ENCODE measurements at places on chromosomes 3 and 15.

GRCh38 chr3:77933926-77934325 lies 894.0 kb downstream of the ROBO2 start:
- H3K4me3 ChIP-seq: no peak overlapping the region
- no peak for DNase-seq
- no peak overlapping the region for H3K27ac ChIP-seq
- H3K4me1 ChIP-seq: no peaks in the 10 kb centered on the region
- no peaks in the 10 kb centered on the region for H3K36me3 ChIP-seq

GRCh38 chr15:22811640-22812039 lies 25.2 kb downstream of the NIPA1 start:
- peaks cover 18% of the 10 kb centered on the region for H3K36me3 ChIP-seq
- H3K27ac ChIP-seq: no peak overlapping the region
- no peaks in the 10 kb centered on the region for H3K27me3 ChIP-seq
- peak; percentile 69 for DNase-seq

- H3K27me3 ChIP-seq: no peaks in the 10 kb centered on the region
- no peaks in the 10 kb centered on the region for H3K36me3 ChIP-seq
- no peak overlapping the region for H3K4me3 ChIP-seq
Measured at GRCh38 chr3:170622369-170623159, 36.7 kb upstream of the SLC7A14 start.

DNA sequence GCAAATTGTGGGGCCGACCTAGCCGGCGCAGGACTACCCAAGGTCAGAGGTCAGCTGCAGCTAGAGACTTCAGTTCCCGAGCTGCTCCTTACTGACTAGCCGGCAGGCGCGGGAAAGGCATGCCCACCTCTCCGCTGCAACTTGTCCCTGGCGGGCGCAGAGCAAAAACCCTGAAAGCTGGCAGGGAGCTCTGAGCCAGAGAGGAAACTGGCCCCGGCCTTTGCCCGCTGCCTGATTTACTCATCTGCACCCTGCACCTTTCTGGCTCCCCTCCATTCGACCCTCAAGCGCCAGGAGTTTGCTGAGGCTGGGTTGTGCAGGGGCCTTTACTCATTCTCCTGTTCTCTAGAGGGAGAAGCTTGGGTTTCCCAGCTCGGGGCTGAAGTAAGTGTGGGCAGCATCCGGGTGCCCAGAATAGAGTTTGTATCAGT lies 1.5 kb downstream of the ZIC4 start:
- H3K27me3 ChIP-seq: peaks cover 58% of the 10 kb centered on the region
- H3K36me3 ChIP-seq: no peaks in the 10 kb centered on the region
- no peak overlapping the region for H3K4me3 ChIP-seq
- H3K4me1 ChIP-seq: no peaks in the 10 kb centered on the region

- peak; percentile 79 for DNase-seq
- no peak overlapping the region for H3K4me3 ChIP-seq
Measured at GRCh38 chr3:156811089-156811862, 14.9 kb upstream of the LEKR1 start.

DNA sequence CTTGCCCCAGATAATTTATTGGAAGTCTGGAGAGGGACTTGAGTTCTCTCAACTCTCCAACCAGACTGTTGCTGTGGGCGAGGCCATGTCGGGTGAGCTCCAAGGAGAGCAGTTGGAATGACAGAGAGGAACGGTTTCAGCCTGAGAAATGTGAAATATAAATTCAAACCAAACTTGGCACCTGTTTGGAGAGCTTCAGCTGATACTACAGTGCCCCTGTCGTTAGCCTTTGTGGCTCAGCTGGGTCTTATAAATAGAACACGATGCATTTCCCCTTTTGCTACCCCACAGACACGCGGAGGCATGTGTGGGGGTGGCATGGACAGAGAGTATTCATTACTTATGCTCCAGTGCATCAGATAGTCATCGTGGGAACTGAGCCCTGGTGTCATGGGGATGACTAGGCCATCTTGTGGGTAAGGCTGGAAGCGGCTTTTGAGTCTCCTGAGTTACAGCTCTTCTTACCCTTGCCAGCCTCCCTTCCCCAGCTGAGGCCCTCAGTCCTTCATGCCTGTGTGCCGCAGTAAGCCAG lies 15.6 kb downstream of the SMAD3 start:
- no peak for DNase-seq
- H3K4me1 ChIP-seq: peaks cover 41% of the 10 kb centered on the region
- H3K27ac ChIP-seq: no peak overlapping the region
- no peaks in the 10 kb centered on the region for H3K27me3 ChIP-seq

- no peak for DNase-seq
- H3K27me3 ChIP-seq: no peaks in the 10 kb centered on the region
- no peaks in the 10 kb centered on the region for H3K36me3 ChIP-seq
Measured at GRCh38 chr3:131747466-131747865, 244.7 kb upstream of the MRPL3 start.

GRCh38 chr3:10558736-10559135 lies 53.4 kb upstream of the ATP2B2 start:
- H3K27ac ChIP-seq: no peak overlapping the region
- H3K27me3 ChIP-seq: no peaks in the 10 kb centered on the region
- DNase-seq: no peak
- H3K4me3 ChIP-seq: no peak overlapping the region

- no peak overlapping the region for H3K4me3 ChIP-seq
- no peaks in the 10 kb centered on the region for H3K36me3 ChIP-seq
- H3K27ac ChIP-seq: no peak overlapping the region
- DNase-seq: no peak
- H3K27me3 ChIP-seq: no peaks in the 10 kb centered on the region
Measured at GRCh38 chr3:146247911-146248310, 3.0 kb downstream of the PLSCR4 start.

DNA sequence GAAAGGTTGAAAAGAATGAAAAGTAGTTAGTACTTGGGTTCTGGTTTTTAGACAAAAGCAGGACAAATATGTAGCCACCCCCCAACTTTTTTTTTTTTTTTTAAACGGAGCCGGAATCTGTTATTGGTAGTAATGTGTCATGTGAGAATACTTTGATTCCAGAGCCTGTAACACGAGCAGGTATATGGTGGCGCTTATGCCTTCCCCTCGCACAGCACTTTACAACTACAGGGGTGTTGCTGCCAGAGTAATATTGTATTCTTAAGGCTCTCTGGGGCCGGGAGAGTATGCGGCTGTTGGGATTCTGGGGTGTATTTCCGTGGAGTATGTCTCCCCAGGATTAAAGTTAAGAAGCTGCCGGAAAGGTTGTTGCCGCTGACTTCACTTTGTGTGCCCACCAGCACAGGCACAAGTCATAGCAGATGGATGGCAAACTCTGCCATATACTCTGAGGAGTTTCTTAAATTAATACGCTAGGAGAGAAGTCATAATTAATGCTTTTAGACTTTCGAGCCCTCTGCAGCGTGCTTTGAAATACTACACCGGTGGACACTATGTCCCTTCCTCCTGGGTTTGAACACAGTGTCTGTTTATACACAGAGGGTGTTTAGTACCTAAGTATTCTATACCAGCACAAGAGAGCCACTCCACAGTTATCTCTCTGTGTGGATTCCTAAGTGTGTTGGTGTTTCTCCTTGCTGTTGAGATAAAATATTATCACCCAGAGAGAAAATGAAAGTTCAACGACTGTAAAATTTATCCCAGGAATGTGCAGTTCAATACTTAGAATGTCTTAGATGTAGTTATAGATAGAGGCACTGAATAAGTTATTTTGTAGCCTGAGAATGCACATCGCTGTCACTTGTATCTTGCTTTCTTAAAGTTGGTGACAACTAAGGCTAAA lies 1.4 kb downstream of the MBNL1 start:
- peaks cover 6% of the 10 kb centered on the region for H3K4me1 ChIP-seq
- H3K27me3 ChIP-seq: no peaks in the 10 kb centered on the region
- peak overlapping the region; percentile 100 for H3K27ac ChIP-seq
- no peaks in the 10 kb centered on the region for H3K36me3 ChIP-seq
- peak overlapping the region; percentile 80 for H3K4me3 ChIP-seq

DNA sequence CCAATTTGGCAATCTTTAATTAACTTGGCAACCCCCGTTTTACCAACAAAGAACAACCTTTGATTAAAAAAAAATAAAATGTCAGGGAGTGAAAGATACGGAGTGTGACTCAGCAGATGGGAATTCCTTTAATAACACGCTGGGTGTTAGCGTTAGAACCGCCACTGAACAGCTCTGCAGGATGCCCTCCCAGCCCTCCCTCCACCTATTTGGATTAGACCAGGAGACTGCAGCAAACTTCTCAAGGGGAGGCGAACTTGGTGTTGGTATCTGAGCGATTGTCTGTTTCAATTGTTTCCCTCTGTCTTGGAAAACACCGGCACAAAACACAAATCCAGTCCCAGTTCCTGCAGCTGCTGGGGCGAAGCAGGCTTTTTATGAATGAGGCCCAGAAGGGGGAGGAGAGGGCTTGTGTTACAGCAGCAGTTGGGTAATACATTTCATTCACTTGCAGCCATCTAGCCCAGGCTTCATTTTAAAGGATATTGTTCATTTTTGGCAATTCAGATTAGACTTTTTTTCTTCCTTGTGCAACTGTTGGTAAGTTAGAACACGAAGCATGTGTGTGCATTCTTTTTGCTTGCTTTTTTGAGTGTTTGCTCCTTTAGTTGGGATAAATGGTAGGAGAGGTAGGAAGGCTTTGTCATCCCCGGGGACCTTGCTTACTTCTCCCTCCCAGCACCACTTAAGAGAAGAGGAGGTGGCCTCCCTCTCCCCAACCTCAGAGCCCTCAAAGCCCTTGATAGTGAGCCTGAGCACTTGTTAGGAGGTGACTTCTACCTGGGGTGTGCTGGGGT lies 152.3 kb downstream of the IGF1R start:
- H3K36me3 ChIP-seq: no peaks in the 10 kb centered on the region
- no peak overlapping the region for H3K4me3 ChIP-seq
- H3K27me3 ChIP-seq: no peaks in the 10 kb centered on the region
- H3K27ac ChIP-seq: peak overlapping the region; percentile 75
- DNase-seq: peak; percentile 75

DNA sequence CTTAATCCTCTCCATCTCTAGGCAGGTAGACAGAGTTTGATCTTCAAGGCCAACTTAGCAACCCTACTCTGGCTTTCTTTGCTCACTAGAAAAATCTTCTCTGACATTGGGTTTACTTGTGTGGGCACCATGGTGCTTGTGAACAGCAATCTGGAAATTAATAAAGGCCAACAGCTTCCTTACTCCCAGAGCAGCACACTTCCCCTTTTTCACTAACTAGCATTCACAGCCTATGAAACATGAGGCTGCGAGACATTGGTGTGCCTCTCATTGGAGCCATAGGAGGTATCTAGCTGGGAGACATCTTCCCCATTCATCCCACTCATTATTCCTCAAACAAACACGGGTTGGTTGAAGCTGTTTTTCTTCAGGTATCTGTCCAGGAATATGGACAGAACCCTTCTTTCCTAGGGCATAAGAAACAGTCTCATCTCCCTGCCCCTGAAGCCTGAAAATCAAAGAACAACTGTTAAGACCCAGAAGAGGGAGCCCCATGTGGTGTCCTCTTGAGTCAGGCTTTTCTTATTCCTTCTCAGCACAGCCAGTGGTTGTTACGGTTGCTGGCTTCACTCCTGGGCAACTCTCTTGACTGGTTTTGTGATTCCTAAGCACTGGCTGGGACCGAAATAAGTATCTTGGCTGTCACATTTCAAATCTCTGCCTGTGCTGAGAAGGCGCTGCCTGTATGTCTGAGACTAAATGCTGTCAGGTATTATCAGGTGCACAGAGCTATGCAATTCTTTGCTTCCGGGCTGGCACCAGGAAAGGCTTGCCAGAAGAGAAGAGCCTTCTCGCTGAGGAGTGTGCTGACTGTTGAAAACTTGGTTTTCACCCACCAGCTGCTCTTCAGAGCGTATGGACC lies 194.4 kb downstream of the FEZF2 start:
- no peak overlapping the region for H3K27ac ChIP-seq
- H3K4me1 ChIP-seq: no peaks in the 10 kb centered on the region
- no peak for DNase-seq
- peaks cover 2% of the 10 kb centered on the region for H3K36me3 ChIP-seq
- no peak overlapping the region for H3K4me3 ChIP-seq

DNA sequence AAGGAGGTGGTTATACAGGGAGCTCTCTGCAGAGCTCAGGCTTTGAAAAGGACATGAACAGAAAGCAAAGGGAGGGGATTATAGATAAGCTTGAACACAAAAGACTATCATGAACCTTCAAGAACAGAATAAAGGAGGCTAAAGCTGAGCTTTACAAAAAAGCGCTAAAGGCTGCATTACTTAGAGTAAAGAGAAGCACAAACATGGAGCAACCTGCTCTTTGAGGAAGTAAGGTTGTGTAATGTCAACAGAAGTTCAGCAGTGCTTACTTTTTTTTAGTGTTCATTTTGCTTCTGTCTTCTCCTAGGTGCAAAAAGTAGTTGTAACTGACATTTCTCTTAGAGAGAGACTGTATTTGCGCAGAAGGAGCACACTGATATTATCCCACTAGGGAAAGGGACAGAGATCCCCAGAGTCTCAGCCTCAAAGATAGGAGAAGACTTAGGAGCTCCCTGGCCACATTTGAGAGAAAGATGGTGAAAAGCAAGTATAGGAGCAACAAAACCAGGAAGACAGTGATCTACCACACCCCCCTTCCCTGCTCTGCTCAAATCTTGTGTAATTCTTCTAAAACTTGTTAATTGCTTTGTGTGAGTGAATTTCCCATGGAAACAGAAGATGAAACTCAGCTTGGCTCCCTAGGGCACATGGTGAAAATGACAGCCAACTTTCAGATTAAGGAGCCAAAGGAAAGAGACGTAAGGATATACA lies 54.7 kb downstream of the QTRT2 start:
- DNase-seq: no peak
- H3K4me3 ChIP-seq: no peak overlapping the region
- H3K27me3 ChIP-seq: no peaks in the 10 kb centered on the region
- H3K27ac ChIP-seq: no peak overlapping the region

DNA sequence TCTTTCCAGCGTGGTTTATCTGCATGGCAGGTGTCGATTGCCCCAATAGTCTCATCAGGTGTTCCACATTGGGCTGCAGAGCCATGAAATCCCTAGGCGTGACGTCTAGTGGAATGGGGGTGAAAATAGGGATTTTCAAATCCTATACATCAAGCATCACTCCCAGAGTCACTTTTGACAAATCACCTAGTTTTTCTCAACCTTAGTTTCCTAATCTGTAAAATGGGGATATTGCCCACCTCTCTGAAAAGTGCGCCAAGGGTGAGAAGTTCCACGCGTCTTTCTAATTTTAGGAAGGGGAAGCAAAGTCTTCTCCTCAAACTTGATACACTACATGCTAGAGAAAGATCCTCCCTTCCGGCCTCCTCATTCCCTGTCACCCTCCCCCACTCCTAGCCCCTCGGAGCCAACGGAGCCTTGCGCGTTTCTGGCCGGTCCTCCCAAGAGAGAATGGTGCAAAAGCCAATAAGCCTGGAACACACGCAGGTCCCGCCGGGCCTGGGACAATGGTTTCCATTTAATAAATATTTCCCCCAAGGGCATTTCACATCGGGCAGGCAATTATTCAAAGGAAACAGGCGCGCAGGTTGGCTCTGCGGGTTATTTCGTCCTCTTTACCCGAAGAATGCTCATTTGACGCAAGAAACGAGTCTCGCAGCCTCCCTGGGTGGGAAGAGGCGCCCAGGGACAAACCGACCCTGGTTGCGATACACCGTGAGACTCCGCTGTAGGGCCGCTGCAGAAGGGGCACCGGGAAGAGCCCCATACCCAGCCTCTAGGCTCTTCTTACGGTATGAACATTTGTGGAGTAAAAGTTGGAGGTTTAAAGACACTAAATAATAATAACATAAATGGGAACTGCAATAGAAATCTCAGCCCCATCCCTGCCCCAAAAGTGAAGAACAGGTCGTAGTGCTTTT lies 1.2 kb upstream of the SOX14 start:
- no peak overlapping the region for H3K27ac ChIP-seq
- peaks cover 58% of the 10 kb centered on the region for H3K27me3 ChIP-seq
- DNase-seq: no peak
- H3K4me3 ChIP-seq: no peak overlapping the region
